NT2/D1 (cell line): ENCODE measurements at places on chromosomes 6 and 20.

DNA sequence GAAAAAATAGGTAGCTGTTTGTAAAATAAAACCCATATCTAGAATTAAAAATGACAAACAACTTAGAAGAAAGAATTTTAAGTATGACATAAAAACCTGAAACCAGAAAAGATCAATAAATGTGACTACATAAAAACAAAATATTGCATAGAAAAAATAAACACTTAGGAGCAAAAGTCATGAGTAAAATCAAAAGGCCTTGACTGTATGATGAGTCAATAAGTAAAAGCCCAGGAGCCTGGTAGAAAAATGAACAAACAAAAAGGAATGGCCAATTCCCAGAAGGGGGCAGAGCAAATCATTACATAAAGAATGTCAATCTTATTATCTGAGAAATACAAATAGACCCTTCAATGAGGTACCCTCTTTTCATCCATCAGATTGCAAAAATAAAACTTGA, 20.7 kb upstream of the ENPP1 start:
- no peak for DNase-seq

- DNase-seq, result no peak
Measured at GRCh38 chr6:38141085-38141484, 321.6 kb downstream of the ZFAND3 start.

GRCh38 chr6:139582956-139583355, 208.5 kb upstream of the CITED2 start:
- DNase-seq, result no peak

DNA sequence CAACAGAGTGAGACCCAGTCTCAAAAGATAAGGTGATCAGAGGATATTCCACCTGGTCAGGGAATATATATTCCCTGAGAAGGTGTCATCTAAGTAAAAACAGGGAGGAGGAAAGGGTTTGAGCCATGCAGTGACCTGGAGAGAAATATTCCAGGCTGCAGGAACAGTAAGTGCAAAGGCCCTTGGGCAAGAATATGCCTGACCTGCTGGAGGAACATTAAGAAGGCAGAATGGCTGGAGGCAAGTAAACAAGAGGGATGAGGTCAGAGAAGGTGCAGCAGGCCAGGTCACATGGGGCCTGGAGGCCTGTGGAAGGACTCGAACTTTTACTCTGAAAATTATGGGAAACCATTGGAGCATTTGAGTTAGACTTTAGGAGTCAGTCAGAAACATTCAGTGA, 6.7 kb downstream of the DEF6 start:
- DNase-seq, result no peak

GRCh38 chr6:110490110-110490509, 13.7 kb upstream of the SLC22A16 start:
- DNase-seq, result no peak

DNA sequence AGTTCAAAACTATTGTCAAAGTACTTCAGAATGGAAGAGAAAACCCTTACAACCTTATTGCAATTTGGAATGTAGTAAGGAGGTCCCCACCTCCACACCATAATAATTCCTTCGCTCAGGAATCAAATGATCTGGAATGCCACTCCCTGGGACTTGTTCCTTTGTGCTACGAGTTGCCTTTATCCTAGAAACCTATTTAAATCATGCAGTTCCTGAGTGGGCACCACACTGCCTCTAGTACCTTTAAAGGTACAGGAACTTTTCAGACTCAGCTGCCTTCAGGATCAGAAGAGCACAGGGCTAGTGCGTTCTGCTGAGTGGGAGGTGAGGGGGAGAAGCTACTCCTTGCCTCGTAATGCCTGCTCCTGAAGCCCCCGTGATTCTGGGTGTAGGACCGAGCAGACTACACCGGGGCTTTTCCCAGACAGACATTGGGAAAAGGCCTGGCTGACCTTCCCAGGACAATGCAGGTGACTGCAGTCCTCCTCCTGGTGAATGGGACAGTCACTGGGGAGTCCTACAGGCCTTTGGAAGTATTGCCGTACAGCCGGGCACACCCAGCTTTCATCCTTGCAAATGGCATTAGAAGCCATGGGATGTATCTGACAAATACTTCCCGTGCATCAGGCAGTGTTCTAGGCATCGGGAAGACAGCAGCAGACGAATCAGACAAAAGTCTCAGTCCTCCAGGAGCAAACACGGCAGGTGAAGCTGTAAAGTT, 11.8 kb upstream of the TUBB2B start:
- no peak for DNase-seq

GRCh38 chr6:14240411-14241166, 123.0 kb downstream of the CD83 start:
- no peak for DNase-seq

DNA sequence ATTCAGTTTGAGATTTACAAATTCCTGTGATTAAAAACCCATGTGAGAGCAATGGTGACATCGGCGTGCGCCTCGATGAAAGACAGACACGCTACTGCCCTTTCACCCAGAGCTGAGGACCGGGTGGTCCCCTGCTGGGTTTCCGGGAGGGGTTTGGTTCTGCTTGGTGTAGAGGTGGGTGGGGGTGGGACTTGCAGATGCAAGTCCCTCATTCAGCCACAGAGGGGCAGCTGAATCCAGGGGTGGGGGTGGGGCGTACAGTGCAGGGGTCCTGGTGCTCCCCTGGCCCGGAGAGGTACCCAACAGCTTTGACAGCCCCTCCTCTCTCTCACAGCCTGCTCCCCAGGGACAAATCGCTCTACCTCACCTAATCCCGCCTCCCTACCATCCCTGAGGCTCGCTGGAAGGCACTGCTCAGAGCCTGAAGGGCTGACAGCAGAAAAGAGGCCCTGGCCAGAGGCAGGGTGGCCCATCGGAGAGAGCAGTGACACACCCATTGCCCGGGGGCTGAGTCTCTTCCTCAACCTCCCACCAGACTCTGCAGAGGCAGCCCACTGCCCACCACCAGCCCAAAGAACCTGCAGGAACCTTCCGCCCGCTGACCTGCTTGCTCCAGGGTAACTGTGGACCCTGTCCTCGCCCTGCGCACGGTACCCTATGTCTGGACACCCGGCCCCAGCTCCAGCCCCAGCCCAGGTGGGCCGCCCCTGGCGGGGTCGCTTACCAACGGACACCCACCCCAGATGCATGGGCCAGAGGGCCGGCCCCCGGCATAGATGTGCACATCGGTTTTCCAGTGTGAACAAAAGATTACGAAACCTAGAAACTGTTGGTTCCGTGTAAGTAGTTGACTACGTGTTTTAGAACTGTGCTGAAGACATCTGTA, 118.4 kb downstream of the JPH2 start:
- DNase-seq, result no peak
